ENCODE measurements at places on chromosomes 3 and 15.

DNA sequence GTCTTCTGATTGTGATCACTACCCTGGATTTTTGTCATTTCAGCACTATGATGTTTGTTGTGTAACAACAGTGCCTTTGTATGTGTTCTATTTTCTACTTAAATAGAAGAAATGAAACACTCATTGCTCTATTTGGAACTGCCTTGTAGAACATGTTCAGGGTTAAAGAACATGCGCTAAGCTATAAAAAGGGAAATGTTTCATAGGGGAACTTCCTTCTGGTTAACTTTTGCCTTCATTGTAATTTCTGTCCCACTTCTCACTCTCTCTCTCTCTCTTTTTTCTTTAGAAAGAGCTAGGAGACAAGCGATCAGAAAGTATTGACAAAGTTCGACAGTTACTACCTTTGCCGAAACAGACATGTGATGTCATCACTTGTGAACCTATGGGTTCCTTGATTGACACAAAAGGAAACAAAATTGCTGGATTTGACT lies at the start of gene P2RY12:
TSS of gene P2RY12 (minus strand) at position 13 of the 434 bp plus-strand sequence. CDS start 45,908 bp downstream, outside the sequence.
- DNase-seq, result no peak

DNA sequence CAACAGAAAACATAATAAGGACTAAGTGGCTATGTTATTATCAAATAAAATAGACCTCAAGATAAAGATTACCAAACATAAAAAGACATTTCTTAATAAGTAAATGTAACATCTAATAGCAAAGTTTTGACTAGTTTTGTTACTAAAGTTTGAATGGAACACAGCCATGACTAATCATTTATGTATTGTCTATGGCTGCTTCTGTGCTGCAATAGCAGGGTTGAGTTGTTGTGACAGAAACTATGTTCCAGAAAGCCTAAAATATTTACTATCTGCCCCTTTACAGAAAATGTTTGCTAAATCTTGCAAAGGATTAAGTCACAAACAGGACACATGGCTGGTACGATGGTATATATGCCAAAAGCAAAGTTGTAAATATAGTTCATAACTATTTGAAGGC lies 37.9 kb upstream of the MYH15 start:
- DNase-seq, result no peak

DNA sequence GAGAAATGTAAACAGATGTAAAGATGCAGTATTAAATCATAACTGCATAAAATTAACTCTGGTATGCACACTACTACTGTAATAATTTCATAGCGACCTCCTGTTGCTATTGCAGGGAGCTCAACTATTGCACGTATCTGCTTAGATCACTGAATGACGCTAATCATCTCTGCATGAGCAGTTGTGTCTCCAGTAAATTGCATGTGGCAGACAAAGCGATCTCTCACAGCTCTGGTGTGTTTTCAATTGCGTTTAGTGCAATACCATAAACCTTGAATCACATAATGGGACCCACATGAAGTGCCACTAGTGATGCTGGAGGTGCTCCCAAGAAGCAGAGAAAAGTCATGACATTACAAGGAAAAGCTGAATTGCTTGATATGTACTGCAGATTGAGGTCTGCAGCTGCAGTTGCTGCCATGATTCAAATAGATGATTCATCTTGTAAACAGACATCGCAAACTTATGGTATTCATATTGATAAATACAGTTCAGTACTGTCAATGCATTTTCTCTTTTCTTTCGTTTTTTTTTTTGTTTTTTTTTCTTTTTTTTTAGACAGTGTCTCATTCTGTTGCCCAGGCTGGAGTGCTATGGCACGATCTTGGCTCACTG lies 30.2 kb upstream of the LCTL start:
- no peak for DNase-seq

GRCh38 chr15:52427804-52428203 lies 100.9 kb downstream of the MYO5A start:
- DNase-seq, result no peak

DNA sequence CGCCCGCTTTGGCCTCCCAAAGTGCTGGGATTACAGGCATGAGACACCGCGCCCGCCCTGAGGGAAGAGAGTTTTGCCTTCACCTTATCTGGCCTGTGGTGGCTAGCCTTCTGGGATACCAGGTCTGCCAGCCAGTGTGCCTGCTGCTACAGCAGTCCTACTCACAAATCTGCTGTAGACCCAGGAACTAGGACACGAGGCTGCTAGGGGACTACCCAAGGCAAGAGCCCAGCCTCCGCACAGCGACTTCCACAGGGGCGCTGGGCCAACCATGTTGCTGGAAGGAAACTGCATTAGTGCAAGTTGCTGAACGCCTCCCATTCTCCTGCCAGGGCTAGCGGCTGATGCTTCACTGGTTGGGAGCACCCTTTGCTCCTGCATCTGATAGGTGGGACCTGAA lies 53.7 kb downstream of the DHX30 start:
- no peak for DNase-seq

Data from NCI-H1092 treated with DMSO at 0.1 percent for 48 hours (cell line).